ENCODE measurements at places on chromosomes 16 and 17. TPM values are rescaled to one million over a fixed set of nuclear protein-coding genes. Genes with fewer than 3 reads are reported as not detected.

GRCh38 chr16:8957063-8957397 is 6.7 kb downstream of the USP7 start:
- no peak for DNase-seq

DNA sequence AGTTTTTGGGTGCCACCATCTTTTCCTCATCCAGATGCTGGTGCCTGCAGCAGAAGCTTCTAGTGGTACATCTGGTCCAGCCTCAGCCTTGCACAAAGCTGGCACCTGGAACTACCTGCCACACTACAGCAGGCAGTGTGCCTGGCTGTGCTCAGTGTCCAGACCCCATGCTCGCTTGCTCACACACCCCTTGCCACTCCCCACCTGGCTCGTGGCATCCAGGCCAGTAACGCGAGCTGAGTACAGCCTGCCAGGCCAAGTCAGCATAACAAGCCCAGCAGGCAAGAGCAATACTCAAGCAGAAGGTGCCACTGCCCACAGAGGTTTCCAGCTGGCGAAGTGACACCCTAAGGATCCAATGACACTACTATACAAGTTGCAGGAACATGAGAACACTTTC is 29.7 kb upstream of the KIF2B start:
- no peak for DNase-seq

- DNase-seq, result no peak
These were observed 365.7 kb downstream of the SEC14L1 start for GRCh38 chr17:77506371-77506991.

DNA sequence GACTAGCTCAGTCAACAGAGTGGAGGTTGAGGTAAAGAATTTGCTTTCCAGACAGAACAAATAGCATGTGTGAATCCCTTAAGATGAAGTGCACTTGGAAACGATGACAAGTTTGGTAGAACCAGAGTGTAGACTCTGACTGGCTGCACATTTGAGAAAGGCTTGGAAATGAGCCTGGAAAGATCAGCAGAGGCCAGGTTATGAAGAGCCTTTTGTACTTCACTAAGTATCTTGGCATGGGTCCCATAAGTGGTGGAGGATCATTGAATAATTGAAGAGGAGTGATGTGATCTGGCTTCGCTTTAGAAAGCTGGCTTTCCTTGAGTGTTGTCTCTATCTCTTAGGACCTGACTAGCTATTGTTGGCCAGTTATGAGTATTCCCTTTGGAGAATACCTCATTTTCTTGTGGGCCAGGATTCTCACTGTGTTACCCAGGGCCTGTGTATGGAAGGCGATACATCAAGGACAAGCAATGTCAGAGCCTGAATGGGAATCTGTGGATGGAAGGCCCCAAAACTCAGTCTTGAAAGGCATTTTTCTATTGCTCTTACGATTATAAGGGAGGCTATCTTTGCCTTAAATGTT is 329.8 kb downstream of the UTP18 start:
- no peak for DNase-seq

DNA sequence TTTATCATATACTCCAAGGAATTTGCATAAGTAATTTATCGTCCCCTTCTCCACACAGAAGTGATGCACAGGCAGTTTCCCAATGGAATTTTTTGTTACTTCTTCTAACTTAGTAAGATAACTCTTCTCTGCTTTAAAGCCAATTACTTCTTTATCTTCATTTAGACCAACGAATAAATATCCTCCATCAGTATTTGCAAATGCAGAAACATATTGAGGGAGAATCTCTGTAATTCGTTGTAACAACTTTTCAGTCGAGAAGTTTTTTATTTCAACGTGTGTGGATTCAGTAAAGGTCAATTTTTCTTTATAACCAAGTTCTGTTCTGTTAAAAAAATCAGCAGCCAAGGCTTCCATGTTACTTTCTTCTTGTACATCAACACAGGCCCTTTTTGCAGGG is 30.7 kb upstream of the SLFN13 start:
- no peak for DNase-seq

DNA sequence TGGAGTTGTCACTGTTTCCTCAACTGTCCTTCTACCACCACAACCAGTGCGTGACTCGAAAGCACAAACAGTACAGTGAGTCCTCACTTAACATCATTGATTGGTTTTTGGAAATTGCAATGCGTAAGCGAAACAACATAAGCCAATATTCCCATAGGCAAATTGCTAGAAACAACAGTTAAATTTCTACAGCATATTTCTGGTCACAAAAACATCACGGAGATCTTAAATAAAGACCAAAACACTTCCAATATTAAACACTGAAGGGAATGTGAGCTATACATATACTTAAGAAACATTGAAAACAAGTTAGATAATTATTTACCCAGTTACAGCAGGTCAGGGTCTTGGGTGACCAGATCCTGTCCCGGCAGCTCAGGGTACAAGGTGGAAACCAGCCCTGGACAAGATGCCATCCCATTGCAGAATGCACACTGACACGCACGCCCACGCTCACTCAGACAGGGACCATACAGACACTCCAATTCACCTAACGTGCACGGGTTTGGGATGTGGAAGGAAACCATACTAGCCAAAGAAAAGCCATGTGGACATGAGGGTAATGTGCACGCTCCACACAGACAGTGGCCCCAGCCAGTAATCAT is 4.7 kb downstream of the SLC13A5 start:
- DNase-seq, result no peak

DNA sequence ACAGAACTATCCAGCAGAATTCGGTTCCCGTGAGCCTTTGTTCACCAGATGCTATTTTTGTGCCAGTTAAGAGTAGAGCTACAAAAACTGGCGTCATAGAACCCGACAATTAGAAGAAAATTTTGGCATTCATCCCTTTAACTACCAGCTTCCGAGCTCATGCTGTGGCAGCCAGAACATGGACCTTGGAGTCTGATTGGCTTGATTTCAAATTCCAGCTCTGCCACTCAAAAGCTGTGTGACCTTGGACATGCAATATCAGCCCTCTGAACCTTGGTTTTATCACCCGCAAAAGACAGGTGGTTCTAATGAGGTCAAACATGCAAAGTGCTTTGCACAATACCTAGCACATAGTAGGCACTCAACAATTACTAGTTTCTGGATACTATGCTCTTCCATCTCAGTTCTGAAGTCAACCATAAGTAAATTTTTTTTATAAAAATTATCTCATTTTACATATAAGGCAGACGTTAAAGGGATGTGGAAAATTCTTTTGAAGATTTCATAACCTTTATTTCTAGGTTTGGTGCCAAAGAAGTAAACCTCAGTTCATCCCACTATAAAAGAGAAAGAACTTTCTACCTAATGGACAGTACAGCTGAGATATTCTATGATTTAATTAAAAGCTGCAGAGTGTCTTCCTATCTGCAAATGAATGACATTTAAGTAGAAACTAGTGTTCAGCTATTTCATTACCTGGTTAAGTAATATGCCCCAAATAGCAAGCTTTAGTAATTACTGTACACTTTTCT is 331.5 kb downstream of the HAPSTR1 start:
- DNase-seq, result no peak

GRCh38 chr17:83080858-83081683 is 1.7 kb downstream of the METRNL start:
- DNase-seq, result no peak

DNA sequence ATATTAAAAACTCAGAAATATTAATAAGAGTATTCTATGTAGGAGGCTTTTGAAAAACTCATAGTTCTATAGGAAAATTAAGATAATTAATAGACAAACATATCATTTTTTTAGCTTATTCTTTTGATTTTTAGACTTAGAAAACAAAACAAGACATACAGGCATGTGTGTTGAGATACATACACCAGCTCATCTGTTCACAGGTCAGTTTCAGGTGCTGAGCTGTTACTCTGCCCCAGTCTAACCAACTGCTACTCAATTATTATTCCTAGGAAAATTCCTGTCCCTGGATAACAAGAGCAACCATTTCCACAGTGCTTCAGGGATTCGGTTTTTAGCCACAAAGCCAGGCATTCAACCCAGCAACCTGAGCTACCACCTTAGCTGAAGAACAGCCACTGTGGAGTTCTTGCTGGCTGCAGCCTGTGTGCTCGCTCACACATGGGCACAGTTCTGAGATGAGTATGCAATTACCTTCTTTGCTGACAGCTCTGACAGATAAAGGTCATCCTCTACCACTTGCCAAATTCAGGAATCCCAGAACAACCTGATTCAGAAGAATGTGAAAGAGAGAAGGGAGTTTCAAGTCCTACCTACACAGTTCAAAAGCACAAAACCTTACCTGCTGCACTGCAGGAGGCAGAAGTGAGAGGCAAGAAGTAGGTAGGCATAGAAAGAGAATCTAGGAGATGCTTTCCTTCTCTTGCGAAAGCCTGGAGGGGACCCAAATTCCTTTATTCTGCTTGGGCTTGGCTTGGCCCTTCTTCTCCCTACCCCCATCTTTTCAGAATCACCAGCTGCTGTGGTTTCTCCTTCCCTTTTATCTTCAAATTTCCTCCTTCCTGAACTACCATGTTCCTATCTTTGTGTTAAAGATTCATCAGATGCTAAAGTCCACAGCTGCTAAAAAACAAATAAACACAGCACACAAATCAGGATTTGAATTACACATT is 62.7 kb downstream of the TEX2 start:
- peak; percentile 9 for DNase-seq

DNA sequence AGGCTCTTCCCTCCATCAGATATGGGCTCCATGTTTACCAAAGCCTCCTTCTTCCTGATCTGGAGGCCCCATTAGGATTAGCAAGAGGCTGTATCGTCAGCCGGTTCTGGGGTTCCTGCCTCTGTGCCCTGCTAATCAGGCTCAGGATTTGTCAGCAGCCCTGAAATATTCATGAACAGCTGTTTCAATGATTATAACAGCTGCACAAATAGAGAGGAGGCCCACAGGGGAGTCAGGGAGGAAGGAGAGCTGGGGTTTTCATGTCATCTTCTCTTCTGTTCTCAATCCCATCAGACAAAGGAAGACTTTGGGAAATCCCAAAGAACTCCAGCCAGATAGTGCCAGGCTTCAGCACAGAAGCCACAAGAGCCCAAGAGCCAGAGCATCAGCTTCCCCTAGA is 72.3 kb upstream of the MMP2 start:
- no peak for DNase-seq

- no peak for DNase-seq
These were observed 69.0 kb upstream of the PLCG2 start for GRCh38 chr16:81710044-81710443.

GRCh38 chr16:77780378-77780837 is 8.0 kb upstream of the VAT1L start:
- peak; percentile 95 for DNase-seq

DNA sequence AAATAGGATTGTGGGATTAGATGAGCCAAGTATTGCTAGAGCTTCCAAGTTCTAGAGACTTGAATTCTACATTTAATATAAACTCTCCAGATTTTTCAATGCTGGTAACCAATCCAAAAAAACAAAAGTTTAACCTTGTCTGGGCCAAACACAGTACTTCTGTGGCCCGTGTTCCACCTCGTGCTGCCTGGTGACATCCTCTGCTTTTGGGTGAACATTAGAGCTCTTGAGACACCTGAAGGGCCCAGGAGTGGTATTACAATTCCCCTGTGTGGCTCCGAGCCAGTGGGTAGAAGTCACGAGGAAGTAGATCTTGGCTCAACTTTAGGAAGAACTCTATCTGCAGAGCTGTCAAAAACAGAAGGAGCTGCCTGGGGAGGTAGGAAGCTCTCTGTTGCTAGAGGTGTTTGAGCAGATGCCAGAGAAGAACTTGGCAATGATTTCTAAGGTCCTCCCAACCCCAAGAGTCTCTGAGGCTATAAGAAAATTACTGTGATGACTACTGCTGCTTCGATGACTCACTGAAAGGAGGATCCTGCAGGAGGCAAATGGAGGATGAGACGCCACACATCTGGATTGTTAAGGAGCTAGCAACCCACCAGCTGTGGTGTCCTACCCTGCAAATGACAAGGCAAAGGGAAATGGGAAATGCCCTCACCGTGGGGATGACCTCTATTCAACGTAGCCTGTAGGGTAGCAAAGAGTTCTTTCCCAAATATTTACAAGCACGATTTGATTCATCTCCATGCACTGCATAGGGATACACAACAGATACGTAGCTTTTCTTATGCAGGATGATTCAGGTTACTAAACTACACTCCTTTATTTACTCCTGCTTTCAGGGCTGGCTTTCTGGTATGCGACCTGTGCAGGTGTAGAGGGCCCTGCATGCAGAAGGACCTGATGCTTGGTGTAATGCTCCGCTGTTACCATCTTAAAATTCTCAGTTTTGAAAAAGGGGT is 45.8 kb upstream of the GAS7 start:
- DNase-seq, result peak; percentile 28

- peak; percentile 42 for DNase-seq
These were observed 11.8 kb upstream of the SLFN13 start for GRCh38 chr17:35460354-35460851.

GRCh38 chr17:44898768-44899073 is 524 bp downstream of the EFTUD2 start:
- peak; percentile 65 for DNase-seq

GRCh38 chr17:3892095-3892998 is 506 bp downstream of the CAMKK1 start:
- peak; percentile 58 for DNase-seq

DNA sequence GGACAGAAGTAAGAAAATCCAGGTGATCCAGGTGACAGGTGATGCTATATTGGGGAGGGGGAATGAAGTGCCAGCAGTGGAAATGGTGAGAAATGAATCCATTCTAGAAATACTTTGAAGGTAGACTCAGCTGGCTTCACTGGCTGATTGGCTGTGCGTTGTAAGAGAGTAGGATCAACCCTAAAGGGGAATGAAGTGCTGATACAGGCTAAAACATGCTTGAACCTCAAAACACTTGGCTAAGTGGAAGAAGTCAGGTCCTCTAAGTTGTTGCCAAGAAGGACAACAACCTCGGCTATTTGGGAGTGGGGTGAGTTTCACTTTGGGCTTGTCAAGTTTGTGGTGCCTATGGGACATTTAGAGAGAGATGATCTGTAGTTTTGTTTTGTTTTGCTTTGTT is 24.1 kb upstream of the SCNN1B start:
- DNase-seq, result no peak

DNA sequence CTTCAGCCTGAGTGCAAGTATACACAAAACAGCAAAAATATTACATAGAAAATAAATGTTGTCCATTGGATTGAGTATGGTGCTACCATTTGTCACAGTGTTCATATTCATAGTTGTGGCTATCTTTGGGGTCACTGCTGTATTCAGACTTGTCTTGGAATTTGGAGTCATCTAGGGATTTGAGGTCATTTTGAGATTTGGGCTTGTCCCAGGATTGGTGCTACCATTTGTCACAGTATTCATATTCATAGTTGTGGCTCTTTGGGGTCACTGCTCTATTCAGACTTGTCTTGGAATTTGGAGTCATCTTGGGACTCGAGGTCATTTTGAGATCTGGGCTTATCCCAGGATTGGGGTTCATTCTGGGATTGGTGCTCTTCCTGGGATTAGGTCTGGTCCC is 24.8 kb downstream of the OMG start:
- DNase-seq, result no peak

CARD14 gene
- total RNA-seq, result not detected

CX3CL1 gene
- total RNA-seq, result 1.0 TPM

ST6GALNAC2 gene
- 5.9 TPM for total RNA-seq

CORO6 gene
- total RNA-seq, result 2.0 TPM

MILR1 gene
- total RNA-seq, result 6.3 TPM

CNGB1 gene
- not detected for total RNA-seq
